Esophagus mucosa (tissue), 1 donor: ENCODE measurements at places on chromosomes 1 and 21. TPM values are rescaled to one million over a fixed set of nuclear protein-coding genes. Genes with fewer than 3 reads are reported as not detected.

DNA sequence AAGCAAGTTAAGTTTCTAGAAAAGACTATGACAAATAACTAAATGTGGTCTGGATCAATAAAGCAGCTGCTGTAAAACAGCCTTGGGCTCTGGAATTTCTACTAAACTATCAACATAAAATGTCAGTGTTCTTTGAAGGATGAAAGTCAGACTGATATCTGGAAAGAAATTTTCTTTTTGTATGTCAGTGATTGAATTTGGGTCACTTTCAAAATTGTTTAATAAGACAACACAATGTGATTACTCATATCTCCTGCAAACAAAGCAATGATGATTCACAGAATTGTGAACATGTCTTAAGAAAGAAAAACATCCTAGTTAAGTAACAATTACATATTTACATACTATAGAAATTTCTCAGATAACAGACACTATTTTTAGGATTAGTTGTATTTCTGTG is 826.4 kb downstream of the PLA2G4A start:
- ATAC-seq: no peak

DNA sequence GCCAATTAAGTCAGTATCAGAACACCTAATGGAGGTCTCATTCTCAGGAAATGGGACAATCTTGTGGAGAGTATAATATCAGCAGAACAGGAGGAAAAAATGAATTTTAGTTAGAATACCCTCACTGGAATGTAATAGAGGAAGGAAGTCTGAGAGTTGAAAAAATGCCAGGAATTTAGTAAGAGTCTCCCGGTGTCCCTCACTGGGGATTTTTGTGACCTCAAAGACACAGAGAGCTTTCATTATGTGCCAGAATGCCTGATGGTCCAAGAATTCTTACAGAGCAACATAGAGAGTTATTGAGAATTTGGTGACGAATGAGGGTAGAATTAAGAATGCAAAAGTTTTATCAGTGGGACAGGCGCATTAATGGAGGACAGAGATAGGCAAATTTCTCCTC is 443.5 kb upstream of the B3GALT2 start:
- ATAC-seq: no peak

DNA sequence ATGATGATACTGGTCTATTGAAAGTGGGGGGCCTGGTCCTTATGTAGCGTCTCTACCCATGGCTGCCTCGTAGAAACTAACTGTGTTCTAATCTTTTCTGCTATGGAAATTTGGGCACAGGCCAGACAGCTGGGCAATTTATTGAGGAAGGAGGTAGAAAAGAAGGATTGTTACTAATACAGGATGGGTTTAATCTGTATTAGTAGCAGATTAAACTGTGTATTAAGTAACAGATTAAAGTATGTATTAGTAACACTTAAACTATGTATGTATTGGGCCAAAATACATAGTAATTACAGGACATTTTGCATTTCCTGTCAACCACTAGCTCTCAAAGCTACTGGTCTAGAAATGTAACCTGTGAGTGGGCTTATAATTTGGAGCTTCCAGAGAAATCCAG is 142.0 kb downstream of the MAST2 start:
- peak; percentile 84 for ATAC-seq

KRTAP7-1 gene
- total RNA-seq: not detected

- ATAC-seq: no peak
These were observed 20.6 kb upstream of the CRB1 start for GRCh38 chr1:197247465-197247864.

- no peak for ATAC-seq
These were observed 3.0 kb upstream of the SMIM11 start for GRCh38 chr21:34372321-34372720.

- no peak for ATAC-seq
These were observed 99.3 kb downstream of the CEP350 start for GRCh38 chr1:180053594-180054567.

DNA sequence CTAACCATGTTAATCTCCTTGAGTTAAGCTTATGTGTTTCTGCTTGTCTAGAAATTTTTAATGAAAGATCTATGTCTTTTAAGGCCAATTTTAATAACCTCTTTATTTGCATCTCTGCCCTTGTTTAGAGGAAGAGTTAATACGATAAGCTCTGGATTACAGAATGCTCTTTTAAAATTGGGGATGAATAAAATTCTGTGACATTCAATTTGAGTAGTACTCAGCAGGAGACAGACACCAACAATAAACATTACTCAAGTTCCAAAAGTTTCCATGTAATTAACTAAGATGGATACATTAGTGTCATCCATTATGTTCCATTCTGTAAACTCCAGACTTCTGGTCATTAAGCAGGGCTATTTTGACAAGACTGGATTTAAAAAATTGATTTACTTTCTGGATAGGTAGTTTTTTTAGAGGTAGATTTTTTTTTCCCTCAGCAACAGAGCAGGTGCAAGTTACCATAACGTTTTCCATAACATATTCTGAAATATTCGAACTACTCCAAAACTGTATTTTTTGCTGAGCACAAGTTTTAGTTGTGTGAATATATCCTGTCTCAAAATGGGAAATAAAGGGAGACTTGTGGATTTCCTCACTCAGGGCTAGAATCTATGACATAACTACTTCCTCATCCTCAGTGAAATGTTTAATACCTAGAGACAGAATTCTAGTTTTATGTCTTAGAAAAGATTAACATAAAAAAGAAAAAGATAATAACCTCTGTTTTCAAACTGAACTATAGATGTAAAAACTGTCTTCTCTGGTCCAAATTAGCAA is 221.7 kb downstream of the NEGR1 start:
- ATAC-seq: no peak

- ATAC-seq: no peak
These were observed 347.7 kb downstream of the NPHP4 start for GRCh38 chr1:5644281-5645134.
